Thymus (tissue), 14 donors: ENCODE measurements at places on chromosomes 12 and 14. TPM values are rescaled to one million over a fixed set of nuclear protein-coding genes. Genes with fewer than 3 reads are reported as not detected.

Gene SCNN1A
- total RNA-seq: 0.61 TPM

- no peak overlapping the region for H3K27ac ChIP-seq
- no peak overlapping the region for H3K4me3 ChIP-seq
- H3K36me3 ChIP-seq: no peaks in the 10 kb centered on the region
- DNase-seq: no peak
- no peaks in the 10 kb centered on the region for H3K27me3 ChIP-seq
Measured at GRCh38 chr14:93748208-93749075, 39.8 kb downstream of the PRIMA1 start.

DNA sequence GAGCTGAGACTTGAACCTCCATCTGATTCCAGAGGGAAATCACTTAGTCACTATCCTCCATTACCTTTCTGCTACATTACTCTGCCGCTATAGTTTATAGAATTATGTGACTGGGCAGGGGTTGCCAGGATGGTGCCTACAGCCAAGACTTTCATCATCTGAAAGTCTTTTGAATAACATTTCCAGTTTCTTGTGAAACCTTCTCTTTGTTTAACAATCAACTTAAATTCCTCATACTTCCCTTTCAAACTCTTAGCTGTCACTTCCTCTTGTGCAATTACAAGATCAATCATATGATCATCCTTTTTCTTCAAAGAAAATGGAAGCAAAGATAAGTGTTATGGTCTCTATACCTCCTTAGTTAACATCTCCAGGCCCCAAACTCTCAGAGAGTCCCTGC lies 25.4 kb upstream of the PELI2 start:
- peaks cover 5% of the 10 kb centered on the region for H3K4me1 ChIP-seq
- H3K4me3 ChIP-seq: no peak overlapping the region
- H3K36me3 ChIP-seq: no peaks in the 10 kb centered on the region
- no peaks in the 10 kb centered on the region for H3K27me3 ChIP-seq
- H3K27ac ChIP-seq: no peak overlapping the region

GRCh38 chr14:56122301-56122700 lies 4.1 kb downstream of the PELI2 start:
- H3K4me3 ChIP-seq: no peak overlapping the region
- H3K36me3 ChIP-seq: no peaks in the 10 kb centered on the region
- H3K27me3 ChIP-seq: no peaks in the 10 kb centered on the region
- H3K27ac ChIP-seq: peak overlapping the region; percentile 45
- H3K4me1 ChIP-seq: peaks cover 59% of the 10 kb centered on the region

Gene NXPH4
- 0.14 TPM for total RNA-seq

GRCh38 chr12:11749943-11750690 lies 100.6 kb downstream of the ETV6 start:
- DNase-seq: no peak
- no peak overlapping the region for H3K4me3 ChIP-seq
- peak overlapping the region; percentile 11 for H3K27ac ChIP-seq
- H3K27me3 ChIP-seq: no peaks in the 10 kb centered on the region
- H3K36me3 ChIP-seq: peaks cover 38% of the 10 kb centered on the region

DNA sequence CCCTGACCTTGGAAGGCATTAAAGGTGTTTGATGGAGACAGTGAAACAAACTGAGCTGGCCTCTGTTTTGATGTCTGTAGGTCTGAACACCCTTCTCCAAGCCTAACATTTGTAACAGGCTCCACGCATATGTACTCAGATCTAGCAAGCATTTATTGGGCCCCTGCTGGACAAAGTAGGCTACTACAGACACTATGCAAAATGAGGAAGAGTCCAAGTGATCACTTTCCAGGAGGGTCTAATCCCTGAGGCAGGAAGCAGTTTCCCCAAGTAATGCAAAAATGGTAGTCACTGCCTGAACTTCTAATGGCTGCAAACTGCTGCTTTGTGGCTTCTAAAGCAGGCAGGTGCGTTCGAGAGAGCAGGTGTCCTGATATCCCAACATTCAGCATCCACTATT lies 405.8 kb downstream of the MED13L start:
- no peaks in the 10 kb centered on the region for H3K27me3 ChIP-seq
- no peak overlapping the region for H3K27ac ChIP-seq
- H3K4me1 ChIP-seq: peaks cover 2% of the 10 kb centered on the region
- DNase-seq: no peak

- no peaks in the 10 kb centered on the region for H3K36me3 ChIP-seq
- H3K4me1 ChIP-seq: no peaks in the 10 kb centered on the region
- H3K27me3 ChIP-seq: peaks cover 52% of the 10 kb centered on the region
- no peak for DNase-seq
Measured at GRCh38 chr12:98893675-98894411, 248.8 kb downstream of the APAF1 start.

DNA sequence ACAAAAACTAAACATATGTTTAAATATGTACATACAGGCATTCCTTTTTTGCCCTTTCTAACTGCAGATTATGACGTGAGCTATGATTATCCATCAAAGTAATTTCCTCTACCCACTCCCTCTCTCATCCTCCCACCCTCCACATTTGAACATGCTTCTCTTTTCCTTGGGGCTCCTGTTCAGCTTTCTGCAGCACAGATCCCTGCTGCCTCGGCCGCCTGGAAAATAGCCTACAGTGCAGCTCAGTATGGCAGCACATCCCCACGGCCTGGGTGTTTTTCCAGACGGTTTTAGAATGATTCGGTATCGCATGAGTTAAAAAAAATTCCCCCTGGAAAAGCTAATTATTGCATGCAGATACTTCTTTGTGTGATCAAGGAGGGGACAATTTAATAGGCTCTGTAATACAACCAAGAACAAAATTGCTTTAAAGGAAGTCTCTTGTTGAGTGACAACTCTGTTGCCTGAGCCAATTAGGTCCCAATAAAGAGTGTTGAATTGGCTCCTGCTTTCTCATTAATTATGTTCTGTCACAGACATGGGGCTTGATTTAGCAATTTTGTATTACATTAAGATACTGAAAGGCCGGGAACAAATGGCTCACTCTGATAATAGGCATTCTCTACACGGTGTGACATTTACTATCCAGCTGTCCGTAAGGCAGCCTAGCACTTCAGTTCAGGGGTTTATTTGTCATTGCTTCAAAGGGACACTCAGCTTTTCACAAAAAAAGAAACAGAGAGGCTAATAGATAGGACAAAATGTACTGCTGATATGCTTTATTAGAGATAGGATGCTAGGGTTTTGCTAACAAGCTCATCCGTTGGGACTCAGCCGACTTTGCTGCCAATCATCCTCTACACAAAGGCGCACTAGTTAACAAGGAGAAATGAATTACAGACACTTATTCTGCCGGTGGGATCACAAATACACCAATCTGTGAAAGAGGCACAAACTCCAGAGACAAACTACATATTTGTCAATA lies 285.8 kb upstream of the G2E3 start:
- H3K27ac ChIP-seq: no peak overlapping the region
- no peaks in the 10 kb centered on the region for H3K4me1 ChIP-seq
- DNase-seq: no peak
- no peaks in the 10 kb centered on the region for H3K36me3 ChIP-seq

- H3K27me3 ChIP-seq: no peaks in the 10 kb centered on the region
- peaks cover 4% of the 10 kb centered on the region for H3K4me1 ChIP-seq
- DNase-seq: no peak
- H3K4me3 ChIP-seq: no peak overlapping the region
Measured at GRCh38 chr12:76623931-76624330, 64.4 kb upstream of the OSBPL8 start.
